ENCODE measurements at places on chromosomes 12 and 14. TPM values are rescaled to one million over a fixed set of nuclear protein-coding genes. Genes with fewer than 3 reads are reported as not detected.

GRCh38 chr14:76191297-76191696, 39.6 kb downstream of the GPATCH2L start:
- no peak for DNase-seq
- H3K36me3 ChIP-seq = peaks cover 72% of the 10 kb centered on the region
- H3K4me1 ChIP-seq = peaks cover 5% of the 10 kb centered on the region
- no peak overlapping the region for H3K4me3 ChIP-seq

GRCh38 chr12:12081836-12082497, 11.2 kb downstream of the BCL2L14 start:
- no peaks in the 10 kb centered on the region for H3K27me3 ChIP-seq
- H3K27ac ChIP-seq = peak overlapping the region; percentile 56
- peaks cover 7% of the 10 kb centered on the region for H3K4me1 ChIP-seq
- no peak for DNase-seq

GRCh38 chr14:69615496-69616407, 4.4 kb downstream of the SUSD6 start:
- peaks cover 92% of the 10 kb centered on the region for H3K4me1 ChIP-seq
- H3K4me3 ChIP-seq = peak overlapping the region; percentile 49
- no peak for DNase-seq
- H3K27me3 ChIP-seq = no peaks in the 10 kb centered on the region

AMDHD1 gene
- total RNA-seq = 0.47 TPM

DNA sequence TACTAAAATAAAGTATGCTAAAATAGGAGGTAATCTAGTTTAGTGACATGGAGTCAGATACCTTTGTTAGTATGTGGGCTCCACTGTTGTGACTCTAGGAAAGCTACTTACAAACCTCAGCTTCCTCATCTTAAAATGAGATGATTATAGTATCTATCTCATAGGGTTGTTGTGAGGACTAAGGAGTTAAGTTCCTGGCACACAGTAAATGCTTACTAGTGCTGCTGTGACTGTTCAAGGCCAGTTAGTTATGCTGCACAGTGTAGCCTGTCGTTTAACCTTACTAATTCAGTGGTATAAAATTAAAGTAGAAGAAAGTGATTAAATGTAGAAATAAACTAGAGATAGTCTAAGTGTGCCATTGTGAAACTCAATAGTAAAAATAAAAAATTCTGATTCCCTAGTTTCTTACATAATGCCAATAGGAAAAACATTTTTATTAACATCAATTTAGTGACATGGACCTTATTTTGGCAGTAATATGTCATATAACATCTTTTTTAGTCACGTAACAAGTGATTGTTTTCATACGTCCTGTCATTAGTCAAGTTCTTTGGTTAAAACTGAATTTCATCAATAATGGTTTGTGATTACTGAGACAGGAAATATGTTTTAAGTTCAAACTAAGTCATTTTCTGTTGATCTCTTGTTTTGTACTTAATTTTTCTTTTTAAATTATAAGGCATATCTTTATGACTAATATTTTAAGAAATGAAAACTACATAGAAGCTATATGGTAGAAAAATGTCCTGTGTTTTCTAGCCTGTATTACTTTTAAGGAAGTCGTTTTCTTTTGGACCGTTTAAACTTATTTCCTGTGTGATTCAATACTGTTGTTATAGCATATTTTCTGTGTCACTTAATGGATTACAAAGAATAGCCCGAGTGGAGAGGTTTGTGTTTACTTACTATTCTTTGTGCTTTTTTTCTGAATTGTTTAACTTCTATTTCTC, 74.0 kb downstream of the PCNX1 start:
- H3K4me3 ChIP-seq = no peak overlapping the region
- H3K27me3 ChIP-seq = no peaks in the 10 kb centered on the region
- no peak for DNase-seq

LRRC74A gene
- not detected for total RNA-seq

DNA sequence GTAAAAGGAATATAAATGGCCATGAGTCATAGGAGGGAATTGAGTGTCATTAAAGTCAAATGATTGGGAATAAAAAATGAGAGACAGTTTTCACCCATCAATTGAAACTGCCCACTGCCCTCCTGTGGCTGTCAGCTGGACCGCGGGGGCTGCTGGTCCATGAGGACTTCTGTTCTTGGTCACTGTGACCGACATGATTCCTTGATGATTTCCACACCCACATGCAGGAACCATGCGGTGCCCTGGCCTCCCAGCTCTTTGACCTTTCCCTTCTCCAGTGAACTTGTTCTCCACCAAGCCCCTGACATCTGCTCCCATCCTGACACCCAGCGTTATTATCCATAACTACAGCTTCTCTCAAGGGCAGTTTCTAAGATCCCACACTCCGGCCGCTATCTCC, 48.4 kb downstream of the C12orf75 start:
- peaks cover 30% of the 10 kb centered on the region for H3K27me3 ChIP-seq
- no peaks in the 10 kb centered on the region for H3K36me3 ChIP-seq

DNA sequence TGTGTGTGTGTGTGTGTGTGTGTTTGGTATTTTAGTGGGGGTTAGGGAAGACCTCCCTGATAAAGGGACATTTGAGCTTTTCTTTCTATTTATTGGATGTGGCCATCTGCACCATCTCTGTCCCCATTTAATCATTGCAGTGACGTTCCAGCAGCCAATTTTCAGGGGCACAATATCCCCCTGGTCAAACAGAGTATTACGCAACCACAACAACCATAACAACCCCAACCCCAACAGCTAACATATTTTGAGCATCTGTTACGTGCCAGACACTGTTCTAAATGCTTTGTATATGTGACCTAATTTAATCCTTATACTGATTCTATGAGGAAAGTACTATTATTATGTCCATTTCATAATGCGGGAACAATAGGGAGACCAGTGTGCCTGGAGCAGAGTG, 87.4 kb downstream of the TTC8 start:
- H3K27me3 ChIP-seq = peaks cover 11% of the 10 kb centered on the region
- DNase-seq = no peak
- no peak overlapping the region for H3K27ac ChIP-seq
- H3K4me3 ChIP-seq = no peak overlapping the region

- peaks cover 9% of the 10 kb centered on the region for H3K36me3 ChIP-seq
- peaks cover 83% of the 10 kb centered on the region for H3K4me1 ChIP-seq
- H3K27me3 ChIP-seq = no peaks in the 10 kb centered on the region
Measured at GRCh38 chr12:109154451-109155438, 38.4 kb downstream of the ACACB start.

- H3K4me1 ChIP-seq = no peaks in the 10 kb centered on the region
- DNase-seq = no peak
- peaks cover 9% of the 10 kb centered on the region for H3K36me3 ChIP-seq
- H3K4me3 ChIP-seq = no peak overlapping the region
- H3K27ac ChIP-seq = no peak overlapping the region
Measured at GRCh38 chr14:71645656-71646055, 286.6 kb upstream of the RGS6 start.

GRCh38 chr14:99254328-99255009, 17.5 kb downstream of the BCL11B start:
- H3K4me1 ChIP-seq = no peaks in the 10 kb centered on the region
- peaks cover 100% of the 10 kb centered on the region for H3K27me3 ChIP-seq
- H3K4me3 ChIP-seq = no peak overlapping the region
- no peak overlapping the region for H3K27ac ChIP-seq
- H3K36me3 ChIP-seq = no peaks in the 10 kb centered on the region

DNA sequence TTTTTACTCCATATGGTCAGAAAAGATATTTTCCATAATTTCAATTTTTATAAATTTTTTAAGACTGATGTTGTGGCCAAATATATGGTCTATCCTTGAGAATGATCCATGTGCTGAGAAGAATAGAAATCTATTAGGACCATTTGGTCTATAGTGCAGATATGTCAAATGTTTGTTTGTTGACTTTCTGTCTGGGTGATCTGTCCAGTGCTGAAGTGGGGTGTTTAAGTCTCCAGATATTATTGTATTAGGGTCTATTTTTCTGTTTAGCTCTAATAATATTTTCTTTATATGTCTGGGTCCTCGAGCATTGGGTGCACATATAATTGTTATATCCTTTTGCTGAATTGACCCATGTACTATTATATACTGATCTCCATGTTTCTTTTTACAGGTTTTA, 308.9 kb upstream of the LMO3 start:
- H3K4me3 ChIP-seq = no peak overlapping the region
- no peaks in the 10 kb centered on the region for H3K4me1 ChIP-seq
- H3K36me3 ChIP-seq = no peaks in the 10 kb centered on the region
- H3K27me3 ChIP-seq = no peaks in the 10 kb centered on the region
- H3K27ac ChIP-seq = no peak overlapping the region

SFSWAP gene
- total RNA-seq = 21.9 TPM

- no peak for DNase-seq
- H3K27me3 ChIP-seq = no peaks in the 10 kb centered on the region
- no peak overlapping the region for H3K4me3 ChIP-seq
- H3K36me3 ChIP-seq = no peaks in the 10 kb centered on the region
- no peaks in the 10 kb centered on the region for H3K4me1 ChIP-seq
Measured at GRCh38 chr14:42860371-42860770, 1253.7 kb downstream of the LRFN5 start.

DNA sequence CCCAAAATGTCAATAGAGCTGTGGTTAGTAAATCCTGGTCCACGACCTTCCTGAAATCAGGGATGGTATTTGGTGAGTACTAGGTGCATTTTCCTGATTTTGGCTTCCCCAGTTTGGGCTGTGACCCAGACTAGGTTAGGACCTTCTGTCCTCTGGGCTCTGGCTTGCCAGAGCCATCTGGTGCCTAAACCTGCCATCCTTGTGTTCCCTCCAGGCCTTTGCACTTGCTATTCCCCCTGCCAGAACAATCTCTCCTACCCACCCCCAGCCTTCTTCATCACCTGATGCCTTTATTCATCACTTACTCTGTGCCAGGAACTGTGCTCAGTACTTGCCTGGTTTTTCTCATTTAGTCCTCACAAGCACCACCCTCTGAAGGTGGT, 216.7 kb downstream of the RBM19 start:
- H3K27ac ChIP-seq = no peak overlapping the region
- no peaks in the 10 kb centered on the region for H3K36me3 ChIP-seq
- H3K4me1 ChIP-seq = no peaks in the 10 kb centered on the region
- DNase-seq = no peak
- no peak overlapping the region for H3K4me3 ChIP-seq

DNA sequence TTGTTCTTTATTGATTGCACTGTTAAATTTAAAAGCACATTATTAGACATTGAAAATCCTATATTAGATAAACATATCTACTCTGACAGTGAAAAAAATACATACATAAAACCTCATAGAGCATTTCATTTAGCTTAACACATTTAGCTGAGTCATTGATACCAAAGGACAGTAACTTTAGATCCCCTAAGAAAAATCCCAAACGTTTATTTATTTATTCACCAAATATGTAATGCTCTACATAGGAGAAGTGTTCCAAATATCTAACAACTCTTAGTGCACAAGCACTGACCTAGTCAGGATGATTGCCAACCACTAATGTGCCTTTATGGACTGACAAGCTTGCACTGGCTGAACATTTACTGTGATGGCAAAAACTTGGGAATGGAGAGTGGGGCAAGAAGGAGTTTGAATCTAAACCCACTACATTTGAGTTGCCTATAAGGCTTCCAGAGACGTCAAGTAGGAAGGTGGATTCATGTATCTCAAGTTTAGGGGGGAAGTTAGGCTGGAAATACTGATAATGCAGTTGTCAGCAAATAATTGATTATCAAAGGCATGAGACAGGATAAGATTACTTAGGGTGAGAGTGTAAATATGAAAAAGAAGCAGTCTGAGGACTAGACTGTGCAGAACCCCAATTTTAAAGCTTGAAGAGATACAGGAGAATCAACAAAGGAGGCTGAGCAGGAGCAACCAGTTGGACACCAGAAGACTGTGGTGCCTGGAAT, 156.4 kb downstream of the PLCZ1 start:
- H3K36me3 ChIP-seq = no peaks in the 10 kb centered on the region
- no peaks in the 10 kb centered on the region for H3K4me1 ChIP-seq
- no peak overlapping the region for H3K27ac ChIP-seq

GRCh38 chr14:52007637-52008036, 18.3 kb downstream of the RTRAF start:
- peak overlapping the region; percentile 89 for H3K27ac ChIP-seq
- no peak for DNase-seq
- peaks cover 88% of the 10 kb centered on the region for H3K36me3 ChIP-seq
- no peak overlapping the region for H3K4me3 ChIP-seq
- H3K4me1 ChIP-seq = peaks cover 94% of the 10 kb centered on the region

DNA sequence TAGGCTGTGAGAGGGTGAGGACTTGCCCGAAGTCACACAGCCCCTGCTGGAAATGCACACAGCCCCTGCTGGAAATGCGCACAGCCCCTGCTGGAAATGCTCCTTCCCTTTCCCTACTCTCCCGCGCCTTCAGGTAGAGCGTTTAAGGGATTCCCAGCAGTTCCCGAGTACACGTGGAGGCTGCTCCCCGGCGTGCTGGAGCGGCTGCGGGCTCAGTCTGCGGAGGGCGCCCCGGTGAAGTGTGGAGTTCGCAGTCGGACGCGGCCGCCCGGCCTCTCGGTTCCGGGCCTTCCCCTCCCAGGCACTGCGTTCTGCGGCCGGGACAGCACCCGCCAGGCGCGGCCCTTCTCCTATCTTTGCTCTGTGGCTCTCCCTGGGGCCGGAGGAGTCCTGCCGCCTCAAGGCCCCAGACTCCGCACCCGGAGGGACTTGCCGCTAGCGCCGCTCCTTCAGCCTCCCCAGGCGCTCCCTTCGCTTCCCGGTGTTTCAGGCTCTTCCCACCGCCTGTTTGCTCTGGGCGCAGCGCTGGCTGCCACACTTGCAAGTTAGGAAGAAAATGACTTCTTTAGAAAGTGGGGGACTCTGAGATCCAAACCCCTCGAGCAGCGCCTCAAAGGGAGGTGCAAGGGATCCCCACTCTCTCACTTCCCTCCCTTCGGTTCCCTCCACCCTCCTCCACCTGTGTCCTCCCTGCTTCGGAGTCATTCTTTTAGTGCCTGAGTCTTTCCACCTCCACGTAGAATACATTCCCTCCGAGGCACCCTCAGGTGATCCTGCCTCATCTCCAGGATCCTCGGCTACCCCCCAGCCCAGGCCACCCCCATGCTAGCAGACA, 8.3 kb upstream of the TBX5 start:
- no peak overlapping the region for H3K27ac ChIP-seq
- peaks cover 69% of the 10 kb centered on the region for H3K27me3 ChIP-seq
- no peak overlapping the region for H3K4me3 ChIP-seq
- H3K4me1 ChIP-seq = peaks cover 28% of the 10 kb centered on the region
- H3K36me3 ChIP-seq = no peaks in the 10 kb centered on the region
